ENCODE measurements at places on chromosomes 1 and 21.

DNA sequence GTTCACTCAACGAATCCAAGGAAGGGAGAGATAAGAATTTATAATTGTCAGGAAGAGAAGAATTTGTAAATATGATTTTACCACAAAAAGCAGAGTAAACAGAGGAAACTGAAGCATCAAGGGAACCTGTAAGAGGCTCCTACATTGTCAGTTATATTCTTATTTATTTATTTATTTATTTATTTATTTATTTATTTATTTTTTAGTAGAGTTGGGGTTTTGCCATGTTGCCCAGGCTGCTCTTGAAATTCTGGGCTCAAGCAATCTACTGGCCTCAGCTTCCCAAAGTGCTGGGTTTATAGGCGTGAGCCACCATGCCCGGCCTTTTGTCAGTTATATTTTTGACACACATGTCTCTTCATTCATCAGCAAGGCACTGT, 47.1 kb downstream of the FCRL3 start:
- DNase-seq = no peak

GRCh38 chr1:29123053-29123886, 433 bp downstream of the TMEM200B start:
- no peak for DNase-seq

- no peak for DNase-seq
Observed at GRCh38 chr1:23601968-23602876, 42.9 kb upstream of the ID3 start.

- DNase-seq = no peak
Observed at GRCh38 chr1:54463259-54464030, 57.3 kb upstream of the SSBP3 start.

GRCh38 chr1:17148950-17149608, 29.8 kb upstream of the PADI2 start:
- DNase-seq = no peak

Measured in GM12864 (cell line).